Renal pelvis (tissue), 12 donors: ENCODE measurements at places on chromosomes 5 and 9. TPM values are rescaled to one million over a fixed set of nuclear protein-coding genes. Genes with fewer than 3 reads are reported as not detected.

PHF24 gene
- polyA plus RNA-seq: 0.13 TPM

DNA sequence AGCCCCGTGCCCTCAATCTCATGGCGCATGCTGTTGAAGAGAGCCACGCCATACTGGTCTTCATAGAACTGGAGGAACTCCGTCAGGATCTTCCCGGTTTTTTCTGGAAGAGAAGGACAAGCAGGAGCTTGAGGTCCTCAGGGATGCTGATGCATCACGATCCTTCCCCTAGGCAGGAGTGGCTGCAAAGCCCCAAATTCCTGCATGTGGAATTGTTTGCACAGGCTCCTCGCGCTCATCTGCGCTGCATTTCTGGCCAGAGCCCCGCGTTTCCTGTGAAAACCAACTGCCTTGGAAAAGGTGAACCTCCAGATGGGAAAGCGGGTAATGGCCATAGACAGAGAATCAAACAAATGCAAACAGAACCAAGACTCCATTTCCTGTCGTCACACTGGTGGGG, 80.4 kb downstream of the LRSAM1 start:
- no peak for DNase-seq

DNA sequence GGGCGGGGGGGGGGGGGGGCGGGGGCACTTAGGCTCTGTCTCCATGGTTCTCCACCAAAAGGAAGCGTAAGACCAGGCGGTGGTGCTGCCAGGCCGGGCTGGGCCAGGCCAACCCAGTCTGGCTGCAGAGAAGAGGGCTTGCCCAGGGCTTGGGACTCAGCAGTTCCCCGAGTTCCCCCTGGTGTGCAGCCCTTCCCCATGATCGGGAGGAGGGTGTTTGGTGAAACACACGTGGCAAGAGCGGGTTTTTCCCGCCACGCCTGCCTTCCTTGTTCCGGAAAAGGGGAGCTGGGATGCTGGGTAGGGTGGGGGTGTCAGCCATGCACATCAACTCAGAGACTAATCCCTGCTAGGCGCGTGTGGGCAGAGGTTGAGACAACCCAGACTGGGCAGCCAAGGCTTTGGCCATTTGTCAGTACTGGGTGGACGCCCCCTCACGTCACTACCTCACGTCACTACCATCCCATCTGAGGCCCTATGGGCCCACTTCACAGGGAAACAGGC, 32.9 kb downstream of the PRRX2 start:
- DNase-seq: no peak

GMCL2 gene
- polyA plus RNA-seq: not detected

DNA sequence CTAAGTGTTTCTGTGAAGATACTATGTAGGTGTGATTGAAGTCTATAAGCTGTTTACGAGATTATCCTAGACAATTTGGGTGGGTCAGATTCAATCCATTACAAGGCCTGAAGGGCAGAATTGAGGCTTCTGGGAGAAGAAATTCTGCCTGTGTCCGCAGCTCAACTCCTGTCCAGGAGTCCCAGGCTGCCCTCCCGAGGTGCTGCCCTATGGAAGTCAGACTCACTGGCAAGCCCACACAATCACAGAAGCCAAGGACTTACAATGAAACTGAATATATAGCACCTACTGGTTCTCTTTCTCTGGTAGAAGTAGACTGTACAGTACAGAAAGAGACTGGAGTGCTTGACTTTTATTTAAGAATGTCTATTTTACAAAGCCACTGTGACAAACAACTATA, 74.5 kb downstream of the EPB41L4A start:
- no peak for DNase-seq

DNA sequence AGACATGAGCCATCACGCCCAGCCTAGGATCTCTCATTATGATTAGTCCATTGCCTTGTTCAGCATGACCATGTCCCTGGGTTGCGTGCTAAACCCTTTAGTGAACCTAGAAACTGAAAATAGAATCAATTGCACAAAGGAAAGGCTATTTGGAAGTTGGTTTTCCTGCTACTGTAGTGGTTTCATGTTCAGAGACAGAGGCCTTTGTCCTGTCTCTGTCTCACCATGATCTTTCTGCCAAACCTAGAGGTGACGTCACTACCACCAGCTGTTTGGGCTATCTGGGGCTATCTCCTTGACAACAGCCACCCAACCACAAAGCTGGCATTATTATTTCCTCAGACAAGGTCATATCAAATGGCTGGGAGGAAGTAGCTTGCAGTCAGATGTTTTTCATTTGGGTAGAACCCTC, 4.0 kb upstream of the CDK5RAP2 start:
- peak; percentile 57 for DNase-seq

DNA sequence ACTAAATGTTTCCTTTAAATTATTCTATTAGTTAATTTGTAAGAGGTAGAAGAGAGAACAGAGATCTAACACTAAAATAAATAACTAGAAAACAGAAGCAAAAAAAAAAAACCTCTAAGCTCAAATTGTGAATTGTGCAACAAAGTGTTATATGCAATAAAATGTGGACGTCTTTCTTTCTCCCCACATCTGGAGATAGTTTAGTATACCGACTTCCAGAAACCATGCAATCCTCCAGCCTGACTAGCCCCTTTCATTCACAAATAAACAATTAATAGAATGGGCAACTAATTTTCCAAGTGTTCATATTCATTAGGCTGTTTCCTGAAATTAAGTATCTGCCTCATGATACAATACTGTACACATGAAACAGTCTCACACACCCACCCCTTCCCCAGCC, 258.5 kb downstream of the BNC2 start:
- no peak for DNase-seq

DNA sequence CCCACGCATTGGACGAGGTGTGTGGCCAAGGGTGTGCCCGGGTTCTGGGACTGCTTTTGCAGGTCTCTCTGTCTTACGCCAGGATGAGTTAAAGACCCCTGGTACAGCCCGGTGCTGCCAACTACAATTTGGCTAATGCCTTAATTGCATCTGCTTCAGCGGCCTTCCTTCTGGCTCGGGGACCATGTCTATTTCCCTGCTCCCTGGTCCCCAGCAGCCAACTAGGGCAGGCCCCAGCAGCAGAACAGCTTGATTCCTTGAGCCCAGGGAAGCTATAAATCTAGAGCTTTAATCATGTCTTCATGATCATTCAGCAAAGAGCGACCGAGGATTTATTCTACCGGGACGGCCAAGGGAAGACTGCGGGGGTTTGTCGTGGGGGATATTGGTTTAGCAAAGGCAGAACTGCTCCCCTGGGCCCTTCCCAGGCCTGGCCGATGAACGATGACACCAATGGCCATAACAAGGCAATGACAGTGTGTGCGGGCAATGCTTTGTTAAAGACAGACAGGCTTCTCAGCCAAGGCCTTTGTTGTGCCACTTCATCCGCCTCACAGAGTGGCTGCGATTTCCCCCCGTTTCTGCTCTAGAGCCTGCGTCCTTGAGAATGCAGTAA, 51.4 kb downstream of the CFAP77 start:
- no peak for DNase-seq

- no peak for DNase-seq
These were observed 194.1 kb downstream of the CCDC171 start for GRCh38 chr9:15746905-15747304.

DNA sequence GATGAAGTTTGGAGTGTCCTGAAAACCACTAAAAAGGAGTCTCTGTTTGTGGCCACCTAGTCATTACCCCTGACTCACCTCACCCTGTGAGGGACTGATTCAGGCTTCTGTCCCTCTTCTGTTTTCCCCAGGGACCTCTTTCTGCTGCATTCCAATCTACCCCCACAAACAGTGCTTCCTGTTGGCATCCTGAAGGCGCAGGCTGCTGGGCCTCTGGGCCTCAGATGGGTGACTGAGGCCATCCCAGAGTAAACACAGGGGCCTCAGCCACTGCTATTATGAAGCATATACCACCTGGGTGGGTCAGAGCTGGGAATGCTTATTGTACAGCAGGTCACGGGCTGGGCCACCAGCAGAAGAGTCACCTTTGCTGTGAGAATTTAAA, 20.0 kb downstream of the MORN5 start:
- DNase-seq: no peak

GRCh38 chr9:7963026-7963425, 163.4 kb upstream of the DMAC1 start:
- DNase-seq: no peak

GRCh38 chr9:26324786-26325443, 567.7 kb downstream of the CAAP1 start:
- peak; percentile 58 for DNase-seq
